Globus pallidus (tissue), 1 donor: ENCODE measurements at places on chromosomes 1 and 21.

GRCh38 chr1:159957824-159958268, 3.8 kb upstream of the SLAMF9 start:
- DNase-seq, result no peak

- DNase-seq, result no peak
These were observed 34.2 kb downstream of the GJA5 start for GRCh38 chr1:147726168-147726567.

- DNase-seq, result no peak
These were observed 132.6 kb downstream of the MACF1 start for GRCh38 chr1:39337067-39337466.

- DNase-seq, result no peak
These were observed 112.9 kb upstream of the SOD1 start for GRCh38 chr21:31546443-31547170.

GRCh38 chr21:36487641-36488307, 7.9 kb upstream of the CLDN14 start:
- no peak for DNase-seq

GRCh38 chr1:203807196-203807595, 11.8 kb downstream of the ZBED6 start:
- DNase-seq, result no peak

- DNase-seq, result no peak
These were observed 4.3 kb downstream of the INTS7 start for GRCh38 chr1:212030936-212031528.

DNA sequence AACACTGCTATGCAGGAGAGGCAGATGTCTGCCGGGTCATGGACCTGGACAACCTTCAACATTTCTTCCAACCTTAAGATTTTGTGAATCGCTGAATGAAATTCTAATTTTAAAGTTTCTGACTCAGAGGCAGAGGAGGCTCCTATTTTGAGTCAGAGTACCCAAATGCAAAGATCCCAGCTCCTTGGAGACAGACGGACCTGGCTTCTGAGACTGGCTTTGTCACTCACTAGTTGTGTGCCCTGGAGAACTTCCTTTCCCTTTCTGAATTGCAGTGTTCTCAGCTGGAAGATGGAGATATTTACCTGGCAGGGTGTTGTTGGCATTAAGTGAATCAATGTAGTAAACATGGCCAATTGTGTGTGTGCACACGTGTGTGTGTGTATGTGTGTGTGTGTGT, 51.9 kb downstream of the IER5 start:
- no peak for DNase-seq

DNA sequence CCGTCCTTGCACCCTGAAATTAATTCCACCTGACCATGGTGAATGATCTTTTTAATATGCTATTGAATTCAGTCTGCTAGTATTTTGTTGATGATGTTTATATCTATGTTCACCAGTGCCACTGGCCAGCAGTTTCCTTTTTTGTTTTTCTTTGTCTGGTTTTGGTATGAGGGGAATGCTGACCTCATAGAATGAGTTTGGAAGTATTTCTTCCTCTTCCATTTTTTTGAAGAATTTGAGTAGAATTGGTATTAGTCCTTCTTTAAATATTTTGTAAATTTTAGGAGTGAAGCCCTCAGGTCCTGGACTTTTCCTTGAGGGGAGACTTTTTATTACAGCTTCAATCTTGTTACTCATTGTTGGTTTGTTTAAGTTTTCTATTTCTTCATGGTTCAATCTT, 231.6 kb downstream of the MRPL39 start:
- DNase-seq, result no peak

GRCh38 chr1:114384922-114385321, 126.1 kb downstream of the TRIM33 start:
- no peak for DNase-seq

GRCh38 chr1:62426237-62426636, 10.6 kb upstream of the USP1 start:
- no peak for DNase-seq

- DNase-seq, result no peak
These were observed 174.3 kb upstream of the DUSP10 start for GRCh38 chr1:221916176-221916575.

- DNase-seq, result no peak
These were observed 95.3 kb downstream of the BACH1 start for GRCh38 chr21:29394051-29394450.

DNA sequence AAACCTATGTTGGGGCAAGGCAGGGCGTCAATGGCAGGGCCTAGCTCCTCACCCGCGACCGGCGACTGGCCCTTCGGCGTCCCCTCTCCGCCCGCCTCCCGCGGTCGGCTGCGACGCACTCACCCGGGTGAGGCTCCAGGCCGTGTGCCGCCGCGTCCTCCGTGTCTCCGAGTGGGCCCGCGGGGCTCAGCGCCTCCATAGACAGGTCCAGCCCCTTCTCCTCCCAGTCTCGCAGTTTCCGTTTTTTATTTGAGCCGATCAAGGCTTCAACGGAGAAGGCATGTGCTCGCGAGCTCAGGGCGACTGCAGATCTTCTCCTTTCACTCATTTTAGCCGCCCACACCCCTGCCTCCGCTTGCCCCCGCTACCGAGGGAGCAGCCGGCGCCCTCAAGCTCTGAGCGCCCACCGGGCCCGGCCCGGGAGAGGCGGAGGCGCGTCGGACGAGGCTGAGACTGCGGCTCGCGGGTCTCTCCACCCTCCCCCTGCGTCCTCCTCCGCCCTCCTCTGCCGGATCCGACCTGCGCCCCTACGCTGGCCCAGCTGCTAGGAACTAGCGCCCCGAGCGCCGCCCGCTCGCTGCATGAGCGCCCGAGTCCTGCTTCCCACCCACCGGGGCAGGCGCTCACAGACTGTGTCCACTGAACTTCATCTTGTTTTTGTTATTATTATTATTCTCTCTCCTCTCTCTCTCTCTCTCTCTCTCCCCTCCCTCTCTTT, 516 bp downstream of the TBX15 start:
- DNase-seq, result no peak

- no peak for DNase-seq
These were observed 315.2 kb downstream of the AJAP1 start for GRCh38 chr1:4969556-4970129.

GRCh38 chr1:97433094-97433823, 487.6 kb downstream of the DPYD start:
- no peak for DNase-seq

DNA sequence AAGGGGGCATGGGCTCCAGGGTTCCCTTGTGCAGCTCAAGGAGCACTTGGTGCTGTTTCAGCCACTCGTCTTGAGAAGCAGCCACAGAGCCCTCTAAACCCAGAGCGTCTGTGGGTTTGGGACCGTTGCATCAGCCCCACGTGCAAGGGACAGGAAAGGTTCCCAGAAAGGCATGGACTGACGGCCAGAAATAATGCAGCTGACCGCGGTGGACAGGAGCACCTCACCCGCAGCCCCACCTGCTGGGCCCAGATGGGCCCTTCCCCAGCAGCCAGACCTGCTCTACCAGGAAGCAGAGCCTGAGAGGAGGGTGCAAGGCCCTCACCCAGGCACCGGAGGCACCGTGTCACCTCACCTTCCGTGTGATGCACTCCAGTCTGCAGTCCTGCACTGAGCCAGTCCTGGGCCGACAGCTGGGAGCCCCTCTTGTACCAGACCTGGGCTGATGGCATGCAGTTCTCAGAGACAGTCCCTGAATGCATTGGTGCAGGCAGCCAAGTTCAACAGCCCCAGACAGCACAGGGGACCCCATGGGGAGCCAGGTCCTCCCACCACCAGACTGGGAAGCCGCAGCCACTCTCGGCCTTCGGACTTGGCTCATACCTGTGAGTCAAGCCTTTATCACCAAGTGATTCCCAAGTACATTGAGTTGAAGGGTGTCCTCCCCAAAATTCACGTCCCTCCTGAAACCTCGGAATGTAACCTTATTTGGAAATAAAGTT, 4.8 kb upstream of the TFF3 start:
- DNase-seq, result no peak

DNA sequence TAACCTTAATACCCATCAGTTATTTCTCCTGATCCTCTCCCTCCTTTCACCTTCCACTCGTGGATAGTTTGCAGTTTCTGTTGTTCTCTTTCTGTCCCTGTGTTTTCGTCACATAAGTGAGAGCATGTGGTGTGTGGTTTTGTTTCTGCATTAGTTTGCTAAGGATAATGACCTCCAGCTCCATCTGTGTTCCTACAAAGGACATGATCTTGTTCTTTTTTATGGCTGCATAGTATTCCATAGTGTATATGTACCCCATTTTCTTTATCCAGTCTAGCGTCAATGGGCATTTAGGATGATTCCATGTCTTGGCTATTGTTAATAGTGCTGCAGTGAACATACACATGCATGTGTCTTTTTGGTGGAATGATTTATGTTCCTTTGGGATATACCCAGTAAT, 36.6 kb upstream of the GPR25 start:
- no peak for DNase-seq

DNA sequence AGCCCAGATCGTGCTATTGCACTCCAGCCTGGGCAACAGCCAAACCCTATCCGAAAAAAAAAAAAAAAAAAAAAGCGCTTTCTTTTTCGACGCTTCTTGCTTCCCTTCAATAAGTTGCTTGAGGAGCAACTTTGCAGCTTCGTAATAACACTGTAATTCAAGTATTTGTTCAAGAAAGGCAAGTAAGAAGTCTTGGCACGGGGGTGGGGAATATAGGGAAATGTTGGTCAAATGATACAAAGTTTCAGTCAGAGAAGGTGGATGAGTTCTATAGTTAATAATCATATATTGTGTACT, 871 bp upstream of the PSMA5 start:
- no peak for DNase-seq

GRCh38 chr1:78033797-78034172, 12.0 kb upstream of the GIPC2 start:
- no peak for DNase-seq

- no peak for DNase-seq
These were observed 8.1 kb downstream of the FOXD3 start for GRCh38 chr1:63330331-63330916.

- no peak for DNase-seq
These were observed 51.0 kb downstream of the GADD45A start for GRCh38 chr1:67735806-67736627.

- peak; percentile 24 for DNase-seq
These were observed 28.0 kb downstream of the STUM start for GRCh38 chr1:226576601-226577000.
